ENCODE measurements at places on chromosomes 3 and 15. TPM values are rescaled to one million over a fixed set of nuclear protein-coding genes. Genes with fewer than 3 reads are reported as not detected.

- DNase-seq: no peak
Observed at GRCh38 chr3:25803833-25804232, 13.9 kb downstream of the OXSM start.

PLA1A gene
- 0.20 TPM for total RNA-seq

DNA sequence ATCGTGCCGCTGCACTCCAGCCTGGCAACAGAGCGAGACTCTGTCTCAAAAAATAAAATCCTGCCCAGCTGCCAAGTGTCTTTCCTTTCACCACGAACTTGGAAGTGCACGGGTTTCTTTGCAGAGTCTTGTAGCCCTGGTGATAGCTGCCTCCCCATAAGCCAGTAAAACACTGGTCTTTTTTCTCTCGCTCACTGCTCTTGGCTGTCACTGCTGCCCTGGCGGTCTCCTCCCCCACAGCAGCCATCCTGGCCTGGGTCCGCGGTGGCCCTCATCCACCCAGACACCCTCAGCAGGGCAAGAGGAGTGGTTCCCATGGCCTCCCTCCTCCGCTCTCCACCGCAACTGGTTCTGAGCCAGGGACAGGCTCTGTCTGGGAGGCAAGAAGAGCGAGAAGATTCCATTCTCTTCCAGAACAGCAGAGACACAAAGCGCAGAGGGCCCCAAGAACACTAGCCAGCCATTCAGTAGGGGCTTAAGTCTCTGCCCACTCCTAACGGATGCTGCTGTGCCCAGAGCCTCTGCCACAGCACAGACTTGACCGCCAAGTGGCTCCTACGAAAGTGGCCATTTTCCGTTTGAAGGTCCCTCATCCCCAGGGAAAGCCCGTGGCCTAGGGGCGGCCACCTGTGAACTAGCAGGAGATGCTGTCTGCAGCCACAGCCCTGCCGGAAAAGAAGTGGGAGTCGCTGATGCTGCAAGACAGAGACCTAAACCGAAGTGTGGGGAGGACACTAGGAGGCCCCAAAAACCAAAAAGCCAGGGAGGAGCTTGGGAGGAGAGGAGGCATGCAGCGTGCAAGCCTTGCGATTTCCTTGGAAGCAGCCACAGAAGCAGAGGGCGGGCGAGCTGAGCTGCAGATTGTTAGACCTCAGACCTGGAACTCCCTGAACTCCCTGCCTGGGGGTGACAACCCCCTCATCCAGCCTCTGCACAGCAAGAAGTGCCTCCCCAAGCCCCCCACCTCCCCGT, 44.1 kb downstream of the KLHL25 start:
- DNase-seq: no peak

- no peak for DNase-seq
Observed at GRCh38 chr3:175386630-175387029, 527.5 kb downstream of the NAALADL2 start.

GRCh38 chr3:127610105-127610504, 11.9 kb downstream of the MCM2 start:
- no peak for DNase-seq

DNA sequence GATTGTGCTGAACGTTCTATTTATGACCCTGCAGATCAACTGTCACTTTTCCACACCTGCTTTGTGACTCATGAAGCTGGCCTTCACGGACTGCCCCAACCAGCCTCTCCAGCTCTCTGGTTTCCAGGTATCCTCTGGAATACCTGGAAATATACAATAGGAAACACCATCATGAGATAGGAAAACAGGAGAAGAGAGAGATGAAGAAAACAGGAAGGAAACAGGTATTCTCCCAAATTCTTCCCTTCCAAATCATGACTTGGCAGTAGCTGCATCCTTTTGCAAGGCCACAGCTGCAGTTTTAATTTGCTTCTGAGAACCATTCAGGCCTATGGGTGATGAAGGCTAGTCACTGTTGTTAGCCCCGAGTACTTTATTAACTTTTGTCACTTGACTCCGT, 909.1 kb downstream of the EPHA3 start:
- no peak for DNase-seq

DNA sequence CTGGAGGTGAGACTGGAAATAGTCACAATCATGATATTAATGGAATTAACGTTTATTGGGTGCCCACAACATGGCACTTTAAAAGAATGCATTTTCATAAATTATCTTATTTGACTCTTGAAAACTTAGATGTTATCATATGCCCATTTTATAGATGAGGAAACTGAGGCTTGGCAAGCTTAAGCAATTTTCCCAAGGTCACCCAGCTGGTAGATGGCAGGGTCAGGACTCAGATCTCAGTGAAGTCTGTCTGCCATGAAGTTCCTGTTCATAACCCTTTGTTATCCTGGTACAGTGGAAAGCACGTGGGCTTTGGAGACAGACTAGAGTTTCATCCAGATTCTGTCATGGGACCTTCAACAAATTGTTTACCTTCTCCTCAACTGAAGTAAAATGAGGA, 174.6 kb upstream of the NR2E3 start:
- DNase-seq: no peak

- DNase-seq: no peak
Observed at GRCh38 chr15:37289109-37289765, 188.9 kb upstream of the MEIS2 start.

- DNase-seq: no peak
Observed at GRCh38 chr3:12752809-12753208, 6.2 kb downstream of the TMEM40 start.

ADIPOQ gene
- total RNA-seq: not detected

DNA sequence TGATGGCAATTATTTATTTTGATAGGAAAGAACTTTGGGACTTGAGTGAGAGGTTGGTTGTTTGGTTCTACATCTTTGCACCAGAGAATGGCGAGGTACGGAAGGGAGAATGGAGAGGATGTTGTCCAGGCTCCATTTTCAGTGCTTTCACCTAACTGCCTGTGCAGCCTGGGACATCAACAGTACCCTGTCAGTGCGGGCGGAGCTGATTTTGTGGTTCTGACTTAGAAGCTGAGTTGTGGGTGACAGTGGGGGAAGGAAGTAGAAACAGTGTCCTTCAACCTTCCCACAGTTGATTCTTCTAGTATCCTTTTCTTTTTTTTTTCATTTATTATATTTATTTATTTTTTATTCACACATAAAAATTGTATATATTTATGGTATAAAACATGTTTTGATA, 95.3 kb downstream of the TIGIT start:
- peak; percentile 35 for DNase-seq

C3orf85 gene
- total RNA-seq: not detected

GRCh38 chr15:35549567-35549966, 3.6 kb upstream of the DPH6 start:
- no peak for DNase-seq
